Nephron progenitor cell (in vitro differentiated cells): ENCODE measurements at places on chromosomes 2 and 18.

DNA sequence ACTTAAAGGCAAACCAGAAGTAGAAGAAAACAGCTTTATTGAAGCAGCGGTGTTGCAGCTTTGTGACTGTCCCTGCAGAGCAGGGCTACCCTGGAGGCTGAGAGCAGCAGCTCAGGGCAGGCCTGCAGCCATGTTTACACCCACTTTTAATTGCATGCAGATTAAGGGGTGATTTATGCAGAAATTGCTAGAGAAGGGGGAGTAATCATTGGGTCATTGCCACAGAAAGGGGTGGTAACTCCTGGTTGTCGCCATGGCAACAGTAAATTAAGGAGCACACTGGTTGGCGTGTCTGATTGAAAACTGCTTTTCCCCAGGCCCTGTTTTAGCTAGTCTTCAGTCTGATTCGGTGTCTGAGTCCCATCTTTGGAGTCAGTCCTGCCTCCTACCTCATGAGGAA, 195.4 kb upstream of the HDAC4 start:
- DNase-seq: no peak
- H3K4me3 ChIP-seq: no peak overlapping the region
- no peaks in the 10 kb centered on the region for H3K36me3 ChIP-seq
- H3K27ac ChIP-seq: no peak overlapping the region

GRCh38 chr18:52070291-52070756, 269.7 kb upstream of the DCC start:
- H3K27ac ChIP-seq: peak overlapping the region; percentile 73
- peaks cover 8% of the 10 kb centered on the region for H3K27me3 ChIP-seq
- H3K36me3 ChIP-seq: no peaks in the 10 kb centered on the region
- peak overlapping the region; percentile 2 for H3K4me3 ChIP-seq
- H3K4me1 ChIP-seq: peaks cover 26% of the 10 kb centered on the region

- no peak overlapping the region for H3K27ac ChIP-seq
- no peak for DNase-seq
- H3K27me3 ChIP-seq: peaks cover 60% of the 10 kb centered on the region
- no peak overlapping the region for H3K4me3 ChIP-seq
- no peaks in the 10 kb centered on the region for H3K36me3 ChIP-seq
Observed at GRCh38 chr18:13453714-13454113, 235.2 kb downstream of the LDLRAD4 start.

DNA sequence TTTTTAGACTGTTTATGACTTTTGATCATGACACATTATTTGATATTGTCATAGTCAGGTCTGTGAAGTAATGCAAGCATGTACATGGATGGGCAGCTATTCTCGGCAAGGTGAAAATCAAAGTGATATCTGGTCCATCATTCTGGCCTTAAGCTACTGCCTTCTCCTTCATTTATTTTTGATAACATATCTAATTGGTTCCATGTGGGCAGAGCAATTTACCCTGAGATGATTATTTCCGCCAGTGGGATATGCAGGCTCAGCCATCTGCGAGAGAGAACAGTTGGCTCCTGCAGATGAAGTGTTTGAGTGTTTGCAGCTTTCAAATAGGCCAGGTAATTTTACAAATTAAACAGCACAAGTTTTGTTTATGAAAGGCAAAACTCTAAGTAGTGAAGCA, 116.4 kb downstream of the LYPD6 start:
- no peaks in the 10 kb centered on the region for H3K27me3 ChIP-seq
- DNase-seq: no peak
- no peak overlapping the region for H3K4me3 ChIP-seq
- peaks cover 9% of the 10 kb centered on the region for H3K4me1 ChIP-seq

GRCh38 chr18:74532511-74533025, 1.7 kb upstream of the CNDP1 start:
- peaks cover 13% of the 10 kb centered on the region for H3K27me3 ChIP-seq
- H3K4me1 ChIP-seq: peaks cover 4% of the 10 kb centered on the region
- no peak overlapping the region for H3K27ac ChIP-seq
- DNase-seq: no peak
- no peak overlapping the region for H3K4me3 ChIP-seq
- H3K36me3 ChIP-seq: no peaks in the 10 kb centered on the region

- peak overlapping the region; percentile 90 for H3K27ac ChIP-seq
- H3K27me3 ChIP-seq: no peaks in the 10 kb centered on the region
- H3K36me3 ChIP-seq: peaks cover 64% of the 10 kb centered on the region
- DNase-seq: no peak
Observed at GRCh38 chr2:238441262-238442114, 14.8 kb downstream of the ASB1 start.

GRCh38 chr18:61225336-61225735, 107.9 kb upstream of the CDH20 start:
- no peaks in the 10 kb centered on the region for H3K4me1 ChIP-seq
- no peak for DNase-seq
- H3K36me3 ChIP-seq: no peaks in the 10 kb centered on the region
- no peak overlapping the region for H3K4me3 ChIP-seq

DNA sequence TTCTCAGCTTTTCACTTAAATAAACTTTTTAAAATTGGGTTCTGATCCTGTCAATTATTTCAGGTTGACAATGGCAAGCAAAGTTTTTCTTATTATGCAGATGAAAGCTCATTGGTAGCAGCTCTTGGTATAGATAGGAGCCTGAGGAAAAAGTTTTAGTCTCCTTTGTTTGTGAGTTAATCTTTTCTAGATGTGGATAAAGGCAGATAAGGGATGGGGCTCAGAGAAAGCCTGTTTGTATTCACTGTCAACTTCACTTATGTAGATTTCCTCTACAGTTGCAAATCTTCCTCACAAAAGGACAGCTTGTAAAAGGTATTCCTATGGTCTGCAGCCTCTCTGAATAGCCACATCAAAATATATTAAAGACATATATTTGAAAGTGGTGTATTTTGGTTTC, 224.5 kb upstream of the SPOPL start:
- no peaks in the 10 kb centered on the region for H3K36me3 ChIP-seq
- H3K27me3 ChIP-seq: peaks cover under 1% of the 10 kb centered on the region
- peaks cover 19% of the 10 kb centered on the region for H3K4me1 ChIP-seq
- no peak overlapping the region for H3K4me3 ChIP-seq
- no peak overlapping the region for H3K27ac ChIP-seq
- no peak for DNase-seq
